ENCODE measurements at places on chromosomes 5 and 9.

GRCh38 chr9:11086561-11086960, 473.8 kb upstream of the PTPRD start:
- DNase-seq: no peak

- DNase-seq: no peak
These were observed 55.1 kb downstream of the PTCH1 start for GRCh38 chr9:95461448-95462248.

DNA sequence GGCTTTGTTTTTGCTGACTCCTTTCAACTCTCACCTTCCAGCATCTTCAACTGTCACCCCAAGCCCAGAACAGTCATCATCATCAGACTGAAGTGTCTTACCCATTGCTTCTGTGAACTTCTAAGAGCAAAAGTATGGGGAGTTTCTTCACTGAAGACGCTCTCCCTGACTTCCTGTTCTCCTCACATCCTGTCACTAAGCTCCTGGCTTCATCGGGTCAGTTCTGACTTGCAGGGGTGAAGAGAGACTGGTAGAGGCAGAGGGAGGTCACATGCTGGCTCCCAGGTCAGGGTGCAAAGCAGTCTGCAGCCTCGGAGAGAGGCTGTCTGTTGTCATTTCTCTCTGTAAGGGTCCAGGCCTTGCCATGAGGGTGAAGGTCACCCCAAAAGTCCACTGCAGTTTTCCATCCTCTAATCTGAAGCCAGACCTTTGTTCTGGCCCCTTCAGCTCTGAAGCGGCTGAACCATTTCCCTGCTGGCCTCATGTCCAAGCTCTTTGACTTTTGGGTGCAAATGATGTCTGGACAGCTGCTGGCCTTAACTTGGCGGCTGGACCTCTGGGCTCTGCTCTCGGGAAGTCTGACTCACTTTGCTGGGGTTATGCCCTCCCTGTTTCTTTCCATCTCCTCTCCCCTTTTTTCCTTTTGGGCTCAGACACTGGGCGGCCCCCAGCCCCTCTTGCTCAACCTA, 305.0 kb downstream of the RAB3C start:
- no peak for DNase-seq

- no peak for DNase-seq
These were observed 245.3 kb downstream of the OSTF1 start for GRCh38 chr9:75333624-75334023.

DNA sequence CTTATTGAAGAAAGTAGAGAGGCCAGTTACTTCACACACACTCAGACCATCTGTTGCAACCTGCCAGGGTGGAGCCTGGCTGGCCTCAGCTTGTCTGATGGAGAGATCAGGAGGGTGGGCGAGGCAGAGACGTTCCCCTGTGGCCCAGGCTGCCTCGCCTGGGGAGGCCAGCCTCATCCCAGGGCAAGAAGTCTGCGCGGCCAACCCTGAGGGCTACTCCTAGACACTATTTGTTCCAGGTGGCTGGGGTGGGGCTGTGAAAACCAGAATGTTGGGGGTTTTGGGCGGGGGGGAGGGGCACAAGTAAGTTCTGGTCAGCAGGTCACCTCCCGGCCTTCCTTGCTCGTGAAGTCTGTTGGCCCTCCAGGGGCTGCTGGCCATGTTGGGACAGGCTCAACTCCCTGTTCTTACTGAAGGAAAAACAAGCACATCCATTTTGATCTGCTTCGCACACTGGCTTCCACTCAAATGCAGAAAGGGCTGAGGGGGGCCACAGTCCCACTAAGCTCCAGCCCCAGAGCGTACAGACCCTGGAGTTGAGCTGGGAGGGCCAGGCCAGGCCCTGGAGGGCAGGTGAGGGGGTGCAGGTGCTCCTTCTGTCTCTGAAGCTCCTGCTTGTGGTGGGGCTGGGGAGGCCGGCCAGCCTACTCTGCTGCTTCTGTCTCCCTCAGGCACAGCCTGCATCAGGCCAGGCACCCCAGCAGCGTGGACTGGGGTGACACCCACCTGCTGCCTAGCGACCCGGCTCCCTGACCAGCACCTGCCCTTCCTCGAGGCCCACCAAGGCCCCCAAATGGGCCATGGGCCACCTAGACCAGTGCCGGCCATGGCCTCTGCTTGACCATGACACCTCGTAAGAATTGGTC, 46.6 kb downstream of the SECISBP2 start:
- DNase-seq: no peak

- DNase-seq: no peak
These were observed 960 bp downstream of the CANX start for GRCh38 chr5:179699616-179700237.

GRCh38 chr5:133083901-133084300, 32.1 kb downstream of the HSPA4 start:
- DNase-seq: no peak

GRCh38 chr5:148437249-148437648, 53.5 kb downstream of the FBXO38 start:
- DNase-seq: no peak

Data from thoracic aorta (tissue), 2 donors.